Thymus (tissue), 14 donors: ENCODE measurements at places on chromosomes 2 and 18. TPM values are rescaled to one million over a fixed set of nuclear protein-coding genes. Genes with fewer than 3 reads are reported as not detected.

The CNGA3 gene
- 0.09 TPM for total RNA-seq

The IL36A gene
- total RNA-seq = 0.99 TPM

DNA sequence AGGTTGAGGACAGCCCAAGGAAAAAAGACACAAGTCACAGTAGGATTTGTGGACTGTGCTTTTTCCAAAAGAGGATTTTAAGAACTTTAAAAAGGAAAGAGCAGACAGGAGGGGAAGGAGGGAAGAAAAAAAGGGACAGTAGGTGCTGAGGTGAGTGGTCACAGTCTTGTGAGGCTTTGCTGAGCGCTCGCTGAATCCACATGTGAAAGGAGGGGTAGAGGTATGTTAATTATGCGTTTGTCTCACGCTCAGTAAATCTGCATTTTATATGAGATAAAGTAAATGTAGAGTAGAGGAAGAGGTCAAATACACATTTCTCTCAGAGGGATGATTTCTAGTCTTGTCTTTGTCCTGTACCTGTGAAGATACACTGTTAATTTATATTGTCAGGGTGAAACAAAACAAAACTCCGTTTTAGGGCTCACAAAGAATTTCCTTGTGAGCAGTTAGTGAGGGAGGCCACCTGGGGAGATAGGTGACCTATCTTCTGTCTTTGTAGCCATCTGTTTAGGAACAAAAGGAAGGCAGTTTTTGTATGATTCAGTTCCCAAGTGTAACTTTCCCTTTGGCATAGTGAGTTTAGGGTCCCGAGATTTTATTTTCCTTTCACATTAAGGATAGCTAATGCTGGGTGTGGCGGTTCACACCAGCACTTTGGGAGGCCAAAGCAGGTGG lies 25.3 kb downstream of the GNAL start:
- no peaks in the 10 kb centered on the region for H3K4me1 ChIP-seq
- no peak overlapping the region for H3K27ac ChIP-seq
- no peak overlapping the region for H3K4me3 ChIP-seq
- H3K36me3 ChIP-seq = no peaks in the 10 kb centered on the region
- no peak for DNase-seq

GRCh38 chr2:42823744-42824453 lies 31.5 kb upstream of the HAAO start:
- no peaks in the 10 kb centered on the region for H3K27me3 ChIP-seq
- no peak overlapping the region for H3K4me3 ChIP-seq
- no peak overlapping the region for H3K27ac ChIP-seq
- H3K36me3 ChIP-seq = no peaks in the 10 kb centered on the region

- H3K36me3 ChIP-seq = no peaks in the 10 kb centered on the region
- no peak overlapping the region for H3K27ac ChIP-seq
- H3K4me1 ChIP-seq = no peaks in the 10 kb centered on the region
- H3K27me3 ChIP-seq = no peaks in the 10 kb centered on the region
These were observed 413.7 kb upstream of the FAM98A start for GRCh38 chr2:34012715-34013302.
